Fibroblast of the aortic adventitia (primary cell): ENCODE measurements at places on chromosomes 2 and 18.

DNA sequence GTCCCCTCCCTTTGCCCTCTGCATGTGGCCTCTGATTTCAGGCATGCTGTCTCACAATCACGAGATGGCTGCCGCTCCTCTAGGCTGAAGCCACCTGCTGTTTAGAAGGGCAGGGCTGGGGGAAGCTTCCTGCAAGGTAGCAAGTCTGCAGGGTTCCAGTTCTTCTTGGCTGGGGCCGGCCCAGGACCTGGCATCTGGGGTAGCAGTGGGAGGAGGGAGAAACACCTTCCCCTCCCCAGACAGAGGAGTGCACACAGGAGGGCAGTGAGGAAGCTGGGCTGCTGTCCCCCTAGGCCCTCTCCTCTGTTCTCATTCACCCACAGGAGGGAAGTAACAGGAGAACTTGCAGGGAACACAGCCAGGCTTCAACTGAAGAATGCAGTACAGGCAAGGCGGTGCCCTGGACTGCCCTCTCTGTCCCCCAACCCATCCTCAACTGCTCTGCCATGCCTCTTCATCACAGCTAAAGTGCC is 345.9 kb upstream of the HS6ST1 start:
- no peak for DNase-seq

- DNase-seq = no peak
Observed at GRCh38 chr2:128215897-128216642, 102.6 kb downstream of the HS6ST1 start.

DNA sequence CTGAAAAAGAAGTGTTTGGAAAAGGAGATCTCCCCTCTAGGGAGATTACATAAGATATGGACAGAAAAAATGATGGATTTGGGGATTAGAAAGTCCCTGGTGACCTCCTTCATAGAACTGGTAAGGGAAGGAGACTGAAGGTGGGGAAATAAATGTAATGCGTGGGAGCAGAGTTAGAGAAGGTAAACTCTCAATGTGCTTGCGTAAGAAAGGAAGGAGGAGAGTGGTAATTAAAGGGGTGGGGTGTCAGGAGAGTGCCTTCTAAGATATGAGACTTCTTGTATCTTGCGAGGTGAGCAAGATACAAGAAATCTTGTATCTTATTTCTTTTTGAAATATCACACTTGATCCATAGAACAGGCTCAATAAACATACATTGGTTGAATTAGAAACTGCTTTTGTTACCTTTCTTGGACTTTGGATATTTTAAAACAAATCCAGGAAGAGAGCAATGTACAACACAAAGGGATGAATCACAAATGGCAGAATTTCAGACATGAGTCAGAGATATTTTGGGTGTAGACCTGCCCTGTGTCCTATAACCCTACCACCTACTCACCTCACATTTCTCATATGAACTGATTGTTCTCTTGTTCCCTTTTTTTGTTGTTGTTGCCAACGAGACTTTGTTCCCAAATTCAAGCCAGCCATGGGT is 342.4 kb downstream of the INSIG2 start:
- DNase-seq = peak; percentile 86

- no peak for DNase-seq
Observed at GRCh38 chr2:37838541-37839167, 86.4 kb upstream of the RMDN2 start.

GRCh38 chr2:85577386-85578242 is at the start of gene VAMP8:
Gene VAMP8, plus strand, starts transcription at chr2:85577586. Its CDS starts 61 bp downstream, at chr2:85577647.
- no peak for DNase-seq

DNA sequence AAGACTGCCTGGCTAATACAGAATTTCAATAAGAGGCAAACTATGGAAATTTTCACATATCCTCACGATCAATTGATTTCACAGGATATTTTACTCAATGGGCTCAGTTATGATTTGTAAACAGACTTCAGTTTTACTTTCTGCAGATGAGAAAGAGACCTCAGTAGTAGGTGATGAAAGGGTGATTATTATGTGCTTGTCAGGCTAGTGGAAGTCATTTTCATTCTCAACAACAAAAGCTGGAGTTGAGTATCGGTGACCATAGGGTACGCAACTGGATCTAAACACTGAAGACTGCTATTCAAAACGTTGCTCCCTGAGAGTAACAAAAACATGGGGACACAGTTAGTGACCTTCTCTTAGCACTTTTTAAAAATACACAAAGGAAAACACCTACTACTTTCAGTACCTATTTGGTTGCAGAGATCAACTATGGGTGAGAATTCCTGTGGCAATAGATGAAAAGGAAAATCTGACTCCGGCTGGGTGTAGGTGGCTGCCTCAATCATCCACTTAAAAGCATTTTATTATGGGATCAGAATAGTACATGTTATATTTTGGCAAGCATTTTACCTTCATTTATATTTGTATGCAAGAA is 126.2 kb upstream of the VRK2 start:
- no peak for DNase-seq

- peak; percentile 24 for DNase-seq
Observed at GRCh38 chr18:39741755-39742466, 2176.3 kb upstream of the CELF4 start.
